Heart right ventricle (tissue), 16 donors: ENCODE measurements at places on chromosomes 13 and 19. TPM values are rescaled to one million over a fixed set of nuclear protein-coding genes. Genes with fewer than 3 reads are reported as not detected.

Gene SPTBN4
- total RNA-seq: 4.8 TPM

Gene TPTE2
- not detected for total RNA-seq

Gene URAD
- total RNA-seq: not detected

Gene PSG6
- not detected for total RNA-seq

Gene RASAL3
- 1.3 TPM for total RNA-seq

Gene YIPF2
- 13.7 TPM for total RNA-seq

Gene ZNF560
- total RNA-seq: not detected

Gene ZNF570
- 7.6 TPM for total RNA-seq
